ENCODE measurements at places on chromosomes 13 and 19.

- peak; percentile 59 for DNase-seq
Observed at GRCh38 chr13:102847272-102848234, 1.7 kb downstream of the ERCC5 start.

DNA sequence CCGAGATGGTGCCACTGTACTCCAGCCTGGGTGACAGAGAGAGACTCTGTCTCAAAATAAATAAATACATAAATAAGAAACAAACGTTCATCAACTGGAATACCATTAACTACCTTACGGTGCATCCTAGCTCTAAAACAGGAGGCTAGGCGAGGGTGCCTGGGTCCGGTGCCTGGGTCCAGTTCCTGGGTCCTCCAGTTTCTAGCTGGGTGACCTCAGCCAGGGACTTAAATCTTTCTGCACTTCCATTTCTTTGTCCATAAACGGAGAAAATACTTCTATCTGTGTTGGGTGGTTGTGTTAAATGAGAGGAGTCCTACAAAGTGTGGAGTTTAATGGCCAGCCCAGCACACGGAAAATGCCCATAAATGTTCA lies 34.0 kb downstream of the RFX2 start:
- no peak for DNase-seq

DNA sequence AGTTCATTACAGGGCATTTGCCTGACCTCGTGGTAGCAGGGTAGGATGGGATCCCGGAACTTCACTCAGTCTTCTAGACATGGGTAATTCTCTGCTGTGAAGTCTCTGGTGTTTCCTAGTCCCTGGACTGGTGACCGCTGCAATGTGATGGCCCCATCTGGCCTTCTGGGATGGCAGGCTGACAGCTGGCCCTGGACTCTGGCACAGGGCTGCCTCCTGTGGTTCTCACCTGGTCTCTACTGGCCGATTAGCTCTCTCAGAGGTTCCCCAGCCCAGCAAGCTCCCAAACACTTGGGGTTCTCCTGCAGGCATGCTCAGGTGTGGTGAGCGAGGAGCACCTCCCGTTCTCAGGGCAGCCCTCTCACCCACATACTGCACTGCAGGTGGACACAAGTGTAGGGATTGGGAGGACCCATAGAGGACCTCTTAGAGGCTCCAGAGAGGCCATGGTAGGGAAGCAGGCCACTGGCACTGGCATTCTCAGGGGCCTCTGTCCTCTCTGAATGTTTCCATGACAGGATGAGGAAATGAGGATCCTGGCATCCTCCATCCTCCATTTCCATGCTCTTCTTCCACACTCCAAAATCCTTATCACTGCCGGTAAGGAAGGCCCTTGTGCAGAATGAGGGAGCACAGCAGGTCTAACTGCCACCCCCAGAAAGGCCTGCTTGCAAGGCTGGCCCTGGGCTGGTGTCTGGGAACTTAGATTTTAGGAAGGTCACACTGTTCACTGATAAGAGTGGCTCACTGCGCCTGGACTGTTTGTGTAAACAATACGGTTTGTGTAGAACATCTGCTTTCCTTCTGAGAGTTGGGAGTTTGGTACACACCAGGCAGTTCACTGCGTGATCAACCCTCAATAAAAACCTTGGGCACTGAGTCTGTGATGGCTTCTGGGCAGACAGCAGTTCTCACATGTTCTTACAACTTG lies 31.5 kb upstream of the FARP1 start:
- no peak for DNase-seq

- no peak for DNase-seq
Observed at GRCh38 chr13:54805743-54806142, 1777.1 kb downstream of the OLFM4 start.

DNA sequence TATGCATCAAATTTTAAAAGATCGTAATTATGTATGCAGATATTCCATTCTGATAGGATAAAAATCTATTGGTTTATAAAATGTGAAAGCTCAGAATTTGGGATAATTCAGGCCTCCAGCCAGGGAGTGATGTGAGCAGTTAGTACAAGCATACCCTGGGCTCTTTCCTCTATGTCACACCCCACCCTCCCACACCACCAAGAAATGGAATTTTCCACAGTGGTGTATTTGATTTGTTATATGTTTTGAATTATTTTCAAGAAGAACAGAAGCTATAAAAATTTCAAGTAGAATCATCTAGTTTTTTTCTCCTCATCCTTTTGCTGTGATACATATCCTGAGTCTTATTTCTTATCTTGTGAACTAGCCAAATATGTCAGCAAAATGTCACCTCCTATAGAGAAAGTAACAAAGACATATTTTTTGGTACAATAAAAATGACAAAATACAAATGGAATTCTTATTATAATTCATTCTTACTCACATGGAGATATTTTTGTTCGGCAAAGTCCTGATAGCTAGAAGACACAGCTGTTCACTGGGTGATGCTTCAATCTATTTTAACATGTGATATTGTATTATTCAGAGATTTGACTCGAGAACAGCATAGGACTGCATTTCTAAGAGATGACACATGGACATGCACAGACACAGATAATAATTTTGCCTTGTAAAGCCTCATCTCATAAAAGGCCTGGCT lies 61.2 kb upstream of the FRY start:
- no peak for DNase-seq

DNA sequence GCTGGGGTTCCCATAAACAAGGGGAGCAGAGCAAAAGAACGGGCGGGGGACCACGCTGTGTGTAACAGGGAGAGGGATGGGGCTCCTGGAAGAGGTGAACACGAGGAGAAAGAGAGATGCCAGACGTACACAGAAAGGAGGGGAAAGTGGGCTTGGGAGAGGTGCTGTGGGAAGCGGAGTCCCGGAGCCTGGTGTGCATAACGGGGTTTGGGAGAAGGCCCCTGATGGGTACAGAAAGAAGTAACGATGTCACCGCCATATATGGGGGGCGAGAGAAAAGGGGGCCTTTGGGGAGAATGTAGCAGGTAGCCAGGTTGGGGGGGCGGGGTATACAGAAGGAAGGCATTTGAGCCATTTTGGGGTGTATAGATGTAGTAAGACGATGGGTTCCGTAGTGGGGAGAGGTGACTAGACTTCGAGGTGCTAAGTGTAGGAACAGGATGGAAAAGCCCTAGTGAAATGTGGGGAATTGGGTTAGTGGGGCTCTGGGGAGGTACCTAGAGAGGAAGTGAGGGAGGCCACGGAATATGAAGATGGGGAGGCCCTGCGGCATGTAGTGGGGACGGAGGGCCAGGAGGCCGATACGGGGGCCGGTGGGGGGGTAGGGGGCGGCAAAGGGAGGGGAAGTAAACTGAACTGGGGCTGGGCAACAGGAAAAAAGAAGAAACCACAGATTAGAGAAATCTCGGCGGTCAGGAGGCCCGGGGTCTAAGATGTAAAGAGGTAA lies 787 bp downstream of the ZNF580 start:
- DNase-seq: peak; percentile 51

GRCh38 chr19:15072930-15073647 lies 8.9 kb upstream of the OR1I1 start:
- no peak for DNase-seq

GRCh38 chr13:97130190-97130589 lies 91.9 kb upstream of the MBNL2 start:
- no peak for DNase-seq

DNA sequence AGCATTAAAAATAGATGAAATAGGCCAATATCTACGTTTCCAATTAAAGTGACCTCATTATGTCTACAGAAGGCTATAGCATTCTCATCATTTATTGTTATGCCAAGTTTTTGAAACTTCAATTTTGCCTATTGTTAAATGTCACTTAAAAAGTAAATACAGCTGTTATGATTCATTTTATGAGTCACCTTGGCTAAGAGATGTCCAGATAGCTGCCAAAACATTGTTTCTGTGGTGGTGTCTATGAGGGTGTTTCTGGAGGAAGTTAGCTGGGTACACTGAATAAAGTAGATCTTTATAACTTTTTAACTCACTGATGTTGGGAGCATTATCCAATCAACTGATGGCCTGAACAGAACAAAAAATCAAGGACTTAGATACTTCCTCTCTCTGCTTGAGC lies 1209.7 kb upstream of the PCDH9 start:
- no peak for DNase-seq

DNA sequence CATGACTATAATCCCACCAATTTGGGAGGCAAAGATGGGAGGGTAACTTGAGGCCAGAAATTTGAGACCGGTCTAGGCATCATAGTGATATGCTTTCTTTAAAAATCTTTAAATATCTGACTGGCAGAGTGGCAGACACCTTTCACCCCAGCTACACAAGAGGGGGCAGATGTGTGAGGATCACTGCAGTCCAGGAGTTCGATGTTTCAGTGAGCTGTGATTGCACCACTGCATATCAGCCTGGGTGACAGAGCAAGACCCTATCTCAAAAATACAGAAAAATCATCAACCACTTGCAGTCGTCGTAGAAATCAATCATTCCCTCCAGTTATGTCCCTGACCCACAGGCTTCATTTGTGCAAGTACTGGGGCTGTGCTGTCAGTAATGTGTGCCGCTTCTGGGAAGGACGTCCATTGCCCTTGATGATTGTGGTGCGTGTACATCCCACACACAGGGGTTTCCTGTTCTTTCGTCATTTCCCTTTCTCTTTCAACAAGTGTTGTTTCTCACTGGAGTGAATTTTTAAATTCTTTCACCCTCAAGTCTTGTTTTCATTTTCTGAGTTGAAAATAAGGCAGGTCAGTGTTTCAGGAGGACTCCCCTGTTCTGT lies 1.4 kb downstream of the LGALS14 start:
- no peak for DNase-seq

- no peak for DNase-seq
Observed at GRCh38 chr13:65011378-65011777, 2218.8 kb downstream of the PCDH9 start.

DNA sequence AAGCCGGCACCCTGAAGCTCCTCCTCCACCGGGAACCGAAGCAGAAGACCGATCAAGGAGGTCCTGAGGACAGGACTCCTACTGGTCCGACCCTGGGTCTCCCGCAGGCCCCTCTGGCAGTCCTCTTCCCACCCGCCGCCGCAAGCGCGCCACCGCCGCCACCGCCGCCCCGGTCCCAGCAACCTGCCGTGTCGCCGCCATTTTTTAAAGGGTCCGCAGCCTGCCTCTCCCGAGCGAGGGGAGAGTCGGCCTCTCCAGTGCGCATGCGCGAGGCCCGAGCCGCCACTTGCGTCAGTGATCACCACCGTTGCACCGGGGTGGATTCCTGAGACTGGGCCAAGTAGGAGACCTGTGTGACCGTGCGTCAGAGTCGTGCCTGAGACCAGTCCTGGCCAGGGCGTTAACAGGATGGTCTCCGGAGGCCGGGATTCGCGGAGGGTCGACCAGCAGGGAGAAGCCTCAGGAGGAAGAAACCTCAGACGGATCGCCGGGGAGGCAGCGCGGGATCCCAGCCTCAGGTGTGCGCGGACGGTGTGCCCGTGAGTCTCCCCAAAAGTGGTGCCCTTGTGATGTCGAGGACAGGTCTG lies 51.6 kb downstream of the ZNF146 start:
- no peak for DNase-seq

Measured in CD4-positive, CD25-positive, alpha-beta regulatory T cell (primary cell).